ENCODE measurements at places on chromosomes 1 and 21.

DNA sequence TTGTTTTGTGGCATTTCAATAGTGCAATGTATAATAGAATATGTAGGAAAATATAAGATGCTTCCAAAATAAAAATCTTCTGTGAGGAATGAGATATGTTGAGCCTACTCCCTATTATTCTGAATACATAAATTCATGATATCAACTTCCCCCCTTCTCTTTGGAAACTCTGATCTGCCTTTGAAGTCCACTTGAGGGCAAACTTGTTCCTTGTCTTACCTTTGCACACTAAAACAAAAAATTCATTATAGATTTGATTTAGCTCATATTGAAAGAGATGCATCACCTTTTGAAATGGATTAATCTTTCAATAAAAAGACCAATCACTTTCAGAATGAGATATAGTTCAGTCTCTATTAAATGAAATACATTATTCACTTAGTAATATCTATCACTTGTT, 580.7 kb upstream of the ADGRL4 start:
- DNase-seq, result no peak

DNA sequence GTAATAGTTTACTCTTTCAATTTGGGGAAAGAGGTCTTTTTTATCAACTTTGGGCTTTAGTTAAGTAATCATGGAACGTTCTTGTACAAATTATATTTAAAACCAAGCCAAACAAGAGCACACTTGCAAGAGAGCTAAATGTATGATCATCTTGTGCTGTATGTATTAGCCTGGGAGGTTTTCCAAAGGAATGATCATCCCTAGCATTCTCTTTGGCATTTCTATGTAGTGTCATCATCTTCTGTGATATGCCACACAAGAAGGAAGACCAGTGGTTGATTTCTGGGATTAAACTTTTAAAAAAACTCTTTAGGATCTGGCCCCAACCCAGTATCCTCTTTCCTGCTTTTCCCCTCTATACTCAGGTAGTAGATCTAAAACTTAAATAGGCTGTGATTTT, 38.4 kb upstream of the KCNQ4 start:
- no peak for DNase-seq

- DNase-seq, result no peak
Observed at GRCh38 chr1:159843459-159843858, 16.8 kb downstream of the SLAMF8 start.

GRCh38 chr1:243452092-243452491, 196.3 kb downstream of the SDCCAG8 start:
- DNase-seq, result no peak

DNA sequence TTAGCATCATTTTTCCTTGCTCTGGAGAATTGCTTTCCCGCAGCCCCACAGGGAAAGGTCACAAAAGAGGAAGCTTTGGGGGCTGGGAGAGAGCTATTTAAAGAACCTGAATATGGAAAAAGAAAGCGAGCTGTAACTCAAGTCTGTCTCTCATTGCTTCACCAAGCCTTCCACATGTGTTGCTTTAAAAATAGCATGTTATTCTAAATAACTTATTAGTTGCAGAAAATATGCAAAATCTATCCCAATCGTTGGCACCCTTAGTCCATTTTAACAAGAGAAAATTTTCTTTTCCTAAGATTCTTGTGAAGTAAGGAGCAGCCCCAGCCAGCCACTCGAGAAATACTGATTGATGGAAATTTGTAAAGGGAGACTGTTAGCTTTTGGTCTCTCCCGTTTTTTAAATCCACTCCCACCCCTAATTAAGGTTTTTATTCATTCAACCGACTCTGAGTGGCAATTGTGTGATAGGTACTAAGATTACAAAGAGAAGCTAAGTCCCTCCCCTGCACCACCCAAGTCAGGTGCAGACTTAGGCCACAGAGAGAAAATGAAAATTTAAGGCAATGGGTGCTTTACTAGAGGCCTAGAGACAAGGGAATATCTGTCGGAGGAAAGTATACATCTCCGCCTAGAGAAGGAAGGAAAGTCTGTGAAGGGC, 802 bp downstream of the CYP4X1 start:
- no peak for DNase-seq

DNA sequence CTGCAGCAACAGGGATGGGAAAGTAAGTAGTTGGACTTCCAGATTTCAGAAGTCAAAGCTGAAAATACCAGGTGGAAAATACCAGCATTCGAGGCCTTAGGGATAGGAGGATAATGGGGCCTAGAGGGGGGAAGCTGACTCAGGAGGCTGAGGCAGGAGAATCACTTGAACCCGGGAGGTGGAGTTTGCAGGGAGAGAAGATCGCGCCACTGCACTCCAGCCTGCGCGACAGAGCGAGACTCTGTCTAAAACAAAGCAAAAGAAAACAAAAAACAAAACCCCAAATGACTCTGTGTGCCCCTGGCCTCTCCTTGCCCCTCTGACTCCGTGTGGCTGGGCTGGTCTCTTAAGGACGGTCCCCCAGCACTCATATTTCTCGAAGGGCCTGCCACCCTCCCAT, 3.4 kb downstream of the SH2D2A start:
- no peak for DNase-seq

DNA sequence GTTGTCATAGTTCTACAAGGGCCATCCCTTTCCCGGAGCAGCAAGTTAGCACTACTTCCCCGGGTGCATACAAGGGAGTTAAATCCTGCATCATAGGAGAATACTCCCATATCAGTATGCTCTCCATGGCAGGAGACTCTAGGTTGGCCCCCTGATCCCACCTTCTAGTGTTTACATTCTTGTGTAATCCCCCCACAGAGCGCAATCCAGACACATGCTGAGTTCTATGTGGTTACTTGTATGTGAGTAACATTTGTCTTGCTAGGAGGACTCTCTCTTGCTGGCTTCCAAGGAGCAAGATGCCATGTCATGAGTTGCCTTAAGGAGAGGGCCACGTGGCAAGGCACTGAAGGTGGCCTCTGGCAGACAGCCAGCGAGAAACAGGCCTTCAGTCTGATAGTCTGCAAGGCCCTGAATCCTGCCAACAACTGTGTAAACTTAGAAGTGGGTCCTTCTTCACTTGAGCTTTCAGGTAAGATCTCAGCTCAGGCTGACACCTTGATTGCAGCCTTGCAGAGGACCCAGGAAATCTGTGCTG, 155.3 kb downstream of the CDC7 start:
- DNase-seq, result no peak

- DNase-seq, result no peak
Observed at GRCh38 chr1:108862017-108862610, 5.2 kb upstream of the AKNAD1 start.

GRCh38 chr1:162541619-162542141, 19.8 kb upstream of the UAP1 start:
- DNase-seq, result no peak

GRCh38 chr1:48246727-48247126, 24.2 kb downstream of the SLC5A9 start:
- peak; percentile 33 for DNase-seq

DNA sequence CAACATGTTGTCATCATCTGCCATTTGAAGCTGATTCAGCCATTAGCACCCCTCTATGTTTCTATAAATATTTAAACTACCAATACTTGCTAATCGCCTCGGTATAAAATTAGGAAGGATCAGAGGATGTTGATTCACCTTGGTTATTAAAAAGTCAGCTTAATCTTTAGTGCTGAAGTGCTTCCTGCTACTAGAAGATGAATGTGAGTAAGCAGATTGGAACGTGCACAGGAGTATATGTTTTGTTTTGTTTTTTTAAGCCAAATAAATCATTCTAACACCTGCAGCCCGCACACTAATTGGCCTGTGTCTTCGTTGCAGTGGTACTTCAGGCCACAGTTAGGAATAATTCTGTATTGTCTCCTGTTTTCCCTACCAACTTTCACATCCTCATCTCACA, 485.7 kb downstream of the AJAP1 start:
- no peak for DNase-seq

DNA sequence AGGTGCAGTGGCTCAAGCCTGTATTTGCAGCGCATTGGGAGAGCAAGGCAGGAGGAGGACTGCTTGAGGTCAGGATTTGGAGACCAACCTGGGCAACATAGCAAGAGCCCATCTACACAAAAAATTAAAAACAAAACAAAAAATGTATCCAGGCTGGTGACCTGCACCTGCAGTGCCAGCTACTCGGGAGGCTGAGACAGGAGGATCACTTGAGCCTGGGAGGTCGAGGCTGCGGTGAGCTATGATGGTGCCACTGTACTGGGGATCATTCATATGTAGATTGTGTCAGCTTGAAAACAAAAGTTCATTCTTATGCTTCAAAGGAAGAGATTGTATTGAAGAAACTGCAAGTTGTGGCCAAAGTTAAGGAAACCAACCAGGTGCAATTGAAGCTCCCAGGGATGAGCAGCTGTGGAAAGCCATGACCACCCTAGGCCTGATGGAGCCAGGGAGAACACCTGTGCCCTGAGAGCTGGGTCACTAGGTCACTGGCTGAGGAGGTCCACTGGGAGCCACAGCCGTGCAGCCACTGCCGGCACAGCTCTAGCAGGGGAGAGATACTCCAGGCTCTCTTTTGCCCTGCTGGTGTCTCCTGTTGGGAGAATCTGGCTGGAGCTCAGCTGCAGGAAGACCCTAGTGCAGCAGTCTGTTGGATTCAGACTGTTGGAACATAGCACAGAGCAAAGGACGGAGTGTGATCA, 13.3 kb upstream of the BRWD1 start:
- no peak for DNase-seq

- peak; percentile 63 for DNase-seq
Observed at GRCh38 chr21:36661511-36662309, 37.2 kb upstream of the SIM2 start.

Data from NCI-H1092 treated with DMSO at 0.1 percent for 48 hours (cell line).